Natural killer cell treated with Interleukin-12 subunit alpha and Interleukin-12 subunit beta and Interleukin-15 and Interleukin-18, amount 100 ng/mL, for 72 hours (primary cell): ENCODE measurements at places on chromosomes 13 and 19. TPM values are rescaled to one million over a fixed set of nuclear protein-coding genes. Genes with fewer than 3 reads are reported as not detected.

HIPK4 gene
- total RNA-seq = not detected

CYP4F3 gene
- 0.12 TPM for total RNA-seq

LILRB5 gene
- not detected for total RNA-seq

VSTM2B gene
- total RNA-seq = not detected

CEACAM4 gene
- total RNA-seq = not detected

MISP3 gene
- total RNA-seq = 0.31 TPM

NRTN gene
- not detected for total RNA-seq

SELENOV gene
- total RNA-seq = not detected

CRX gene
- total RNA-seq = not detected

C19orf81 gene
- not detected for total RNA-seq

DNA sequence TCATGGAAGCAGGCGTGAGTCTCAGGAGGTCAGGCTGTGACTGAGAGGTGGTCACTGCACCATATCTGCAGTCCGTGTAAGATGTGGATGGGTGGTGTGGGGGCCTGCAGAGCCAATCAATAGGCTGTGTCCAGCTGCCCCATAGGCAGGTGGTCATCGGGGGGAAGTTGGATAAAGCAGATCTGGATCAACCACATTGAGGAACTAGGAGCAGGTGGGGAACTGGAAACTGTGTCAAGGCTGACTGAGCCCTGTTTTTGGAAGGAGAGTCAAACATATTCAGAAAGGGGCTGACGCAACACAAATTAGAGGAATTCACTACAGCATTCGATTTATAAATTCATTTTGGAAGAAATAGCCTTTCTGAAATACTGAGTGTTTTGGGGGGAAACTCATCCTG, 15.0 kb downstream of the CLEC4M start:
- no peak for DNase-seq

DNA sequence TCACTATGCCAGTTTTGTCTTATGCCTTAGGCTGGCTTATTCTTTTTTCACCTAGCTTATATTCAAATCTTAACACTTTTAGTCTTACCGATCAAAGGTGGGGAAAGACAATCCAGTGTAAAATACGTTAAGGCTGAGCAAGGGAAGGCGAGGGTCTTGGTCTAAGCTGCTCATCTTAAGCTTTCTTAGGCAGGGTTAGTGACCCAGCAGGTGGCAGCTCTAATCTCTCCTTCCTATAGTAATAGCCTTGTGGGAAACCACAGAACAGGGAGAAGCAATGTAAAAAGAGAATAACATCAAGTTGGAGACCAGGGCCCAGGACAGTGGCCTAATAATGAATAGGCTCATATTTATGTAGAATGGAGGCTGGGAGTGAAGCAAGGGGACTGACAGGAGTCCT, 45.9 kb downstream of the COG3 start:
- no peak for DNase-seq

- peak; percentile 68 for DNase-seq
Observed at GRCh38 chr13:46341112-46341711, 45.8 kb downstream of the RUBCNL start.

- DNase-seq = no peak
Observed at GRCh38 chr13:109700176-109700575, 86.2 kb downstream of the IRS2 start.

- no peak for DNase-seq
Observed at GRCh38 chr13:31073859-31074718, 87.6 kb downstream of the HSPH1 start.

GRCh38 chr19:41545547-41545946, 30.4 kb upstream of the CEACAM21 start:
- peak; percentile 75 for DNase-seq

DNA sequence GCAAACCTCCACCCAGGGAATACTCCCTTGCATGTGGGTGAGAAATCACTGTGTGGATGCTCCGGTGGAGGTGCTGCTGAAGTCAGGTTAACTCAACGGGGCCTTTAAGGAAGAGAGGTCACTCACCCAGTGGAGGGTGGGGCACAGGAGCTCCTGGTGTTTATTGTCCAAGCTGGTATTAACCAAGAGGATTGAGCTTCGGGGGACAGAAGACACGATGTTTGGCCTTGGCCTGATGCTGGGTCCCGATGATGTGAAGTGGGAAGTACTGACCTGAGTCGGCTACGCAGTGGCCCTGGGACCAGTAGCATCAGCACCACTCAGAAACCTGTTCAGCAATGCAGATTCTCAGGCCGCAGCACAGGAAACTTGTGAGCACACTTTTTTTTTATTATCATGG, 85.7 kb upstream of the WASF3 start:
- DNase-seq = no peak

GRCh38 chr19:10018263-10018662, 5.0 kb downstream of the RDH8 start:
- DNase-seq = no peak

GRCh38 chr13:85095418-85096272, 703.6 kb downstream of the SLITRK6 start:
- DNase-seq = no peak

- no peak for DNase-seq
Observed at GRCh38 chr13:109410868-109411267, 375.5 kb downstream of the IRS2 start.

- no peak for DNase-seq
Observed at GRCh38 chr13:112252804-112253590, 123.2 kb upstream of the SPACA7 start.

DNA sequence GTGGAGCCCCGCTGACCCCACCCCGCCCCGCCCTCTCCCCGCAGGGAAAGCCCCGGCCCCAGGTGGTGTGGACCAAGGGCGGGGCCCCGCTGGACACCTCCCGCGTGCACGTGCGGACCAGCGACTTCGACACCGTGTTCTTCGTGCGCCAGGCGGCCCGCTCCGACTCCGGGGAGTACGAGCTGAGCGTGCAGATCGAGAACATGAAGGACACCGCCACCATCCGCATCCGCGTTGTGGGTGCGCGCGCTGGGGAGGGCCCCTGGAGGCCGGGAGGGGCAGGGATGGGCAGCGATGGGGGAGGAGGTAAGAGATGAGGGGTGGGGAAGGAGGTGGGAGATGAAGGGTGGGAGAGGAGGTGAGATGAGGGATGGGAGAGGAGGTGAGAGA, 17.2 kb upstream of the EMC10 start:
- DNase-seq = no peak

GRCh38 chr19:12664406-12665280, 1.9 kb downstream of the MAN2B1 start:
- no peak for DNase-seq

DNA sequence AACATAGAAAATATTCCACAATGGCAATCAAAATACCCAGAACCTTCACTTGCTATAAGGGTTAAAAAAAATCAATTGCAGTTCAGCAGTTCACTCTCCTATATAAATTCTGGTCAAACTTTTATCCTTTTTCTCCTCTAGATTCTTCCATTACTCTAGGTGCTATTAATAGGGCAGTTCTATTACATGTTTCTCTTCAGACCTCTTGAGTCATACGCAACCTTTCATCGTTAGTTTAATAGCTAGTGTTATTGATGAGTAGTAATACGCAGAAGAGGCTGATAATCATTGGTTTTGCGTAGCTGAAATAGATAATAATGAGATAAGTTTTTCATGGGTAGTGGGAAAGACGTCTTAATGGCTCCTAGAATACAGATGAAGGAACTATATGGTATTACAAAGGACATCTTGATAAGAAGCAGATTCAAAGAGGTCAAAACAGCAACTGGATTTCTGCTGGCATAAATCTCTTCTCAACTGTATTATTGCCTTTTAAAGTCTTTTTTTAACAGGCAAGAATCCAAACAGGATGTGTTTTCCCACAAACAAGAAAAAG, 118.3 kb upstream of the STARD13 start:
- no peak for DNase-seq

GRCh38 chr19:38642176-38642575, 5.3 kb upstream of the ACTN4 start:
- DNase-seq = no peak

GRCh38 chr13:42246541-42246940, 25.4 kb upstream of the AKAP11 start:
- no peak for DNase-seq

DNA sequence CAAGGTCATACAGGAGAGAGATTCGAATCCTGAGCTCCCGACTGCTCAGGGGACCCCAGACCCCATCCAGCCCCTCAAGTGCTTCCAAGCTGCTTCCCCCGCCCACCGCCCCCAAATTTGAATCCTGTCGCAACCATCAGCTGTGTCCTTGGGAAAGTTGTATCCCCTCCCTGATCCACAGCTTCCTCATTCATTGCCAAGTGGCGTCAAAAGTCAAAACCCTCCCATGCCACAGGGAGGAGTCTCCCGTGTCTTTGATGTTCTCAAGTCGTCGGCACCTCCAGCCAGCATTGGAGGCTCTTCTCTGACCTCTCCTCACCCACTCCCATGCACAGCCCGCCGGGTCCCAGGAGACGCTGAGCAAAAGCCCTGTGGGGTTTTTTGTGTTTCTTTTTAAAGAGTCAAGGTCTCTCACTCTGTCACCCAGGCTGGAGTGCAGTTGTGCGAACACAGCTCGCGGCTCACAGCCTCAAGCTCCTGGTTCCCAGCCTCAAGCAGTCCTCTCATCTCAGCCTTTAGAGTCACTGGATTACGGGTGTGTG, 2.8 kb upstream of the IFI30 start:
- DNase-seq = peak; percentile 26
